Caco-2 (cell line): ENCODE measurements at places on chromosomes 1 and 21. TPM values are rescaled to one million over a fixed set of nuclear protein-coding genes. Genes with fewer than 3 reads are reported as not detected.

Gene OR2L2
- total RNA-seq: 0.16 TPM in 2 replicates

Gene KRTAP11-1
- not detected in 2 replicates for total RNA-seq

GRCh38 chr1:43879414-43879813 is 54.2 kb upstream of the ARTN start:
- DNase-seq: no peak

Gene ANKRD45
- total RNA-seq: not detected in 2 replicates

DNA sequence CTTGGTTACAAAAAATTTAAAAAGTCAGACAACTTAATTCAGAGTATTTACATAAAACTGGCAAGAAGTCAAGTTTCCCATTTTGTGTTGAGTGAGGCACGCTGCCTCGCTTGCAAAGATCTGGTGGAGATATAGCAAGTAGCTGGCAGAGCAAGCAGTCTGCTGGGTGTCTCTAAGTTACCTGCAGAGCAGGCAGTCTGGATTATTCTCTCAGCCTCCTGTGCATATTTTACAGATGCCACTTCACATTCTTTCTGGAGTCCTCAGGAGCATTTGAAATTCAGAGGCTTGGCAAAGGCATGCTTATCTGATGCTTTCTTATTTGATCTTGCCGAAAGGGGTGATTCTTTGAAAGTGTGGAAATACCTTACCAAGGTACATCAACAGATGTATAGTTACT is 640.4 kb upstream of the ADGRL4 start:
- DNase-seq: peak; percentile 16

Gene HUNK
- 4.8 and 7.5 TPM in 2 replicates for total RNA-seq

- DNase-seq: no peak
Observed at GRCh38 chr1:214361636-214362035, 80.7 kb downstream of the SMYD2 start.

Gene SWT1
- total RNA-seq: 2.7 and 2.9 TPM in 2 replicates

Gene NCF2
- total RNA-seq: 0.58 TPM in 1 of 2 replicates, not detected in the other

Gene TTC24
- total RNA-seq: not detected in 2 replicates

DNA sequence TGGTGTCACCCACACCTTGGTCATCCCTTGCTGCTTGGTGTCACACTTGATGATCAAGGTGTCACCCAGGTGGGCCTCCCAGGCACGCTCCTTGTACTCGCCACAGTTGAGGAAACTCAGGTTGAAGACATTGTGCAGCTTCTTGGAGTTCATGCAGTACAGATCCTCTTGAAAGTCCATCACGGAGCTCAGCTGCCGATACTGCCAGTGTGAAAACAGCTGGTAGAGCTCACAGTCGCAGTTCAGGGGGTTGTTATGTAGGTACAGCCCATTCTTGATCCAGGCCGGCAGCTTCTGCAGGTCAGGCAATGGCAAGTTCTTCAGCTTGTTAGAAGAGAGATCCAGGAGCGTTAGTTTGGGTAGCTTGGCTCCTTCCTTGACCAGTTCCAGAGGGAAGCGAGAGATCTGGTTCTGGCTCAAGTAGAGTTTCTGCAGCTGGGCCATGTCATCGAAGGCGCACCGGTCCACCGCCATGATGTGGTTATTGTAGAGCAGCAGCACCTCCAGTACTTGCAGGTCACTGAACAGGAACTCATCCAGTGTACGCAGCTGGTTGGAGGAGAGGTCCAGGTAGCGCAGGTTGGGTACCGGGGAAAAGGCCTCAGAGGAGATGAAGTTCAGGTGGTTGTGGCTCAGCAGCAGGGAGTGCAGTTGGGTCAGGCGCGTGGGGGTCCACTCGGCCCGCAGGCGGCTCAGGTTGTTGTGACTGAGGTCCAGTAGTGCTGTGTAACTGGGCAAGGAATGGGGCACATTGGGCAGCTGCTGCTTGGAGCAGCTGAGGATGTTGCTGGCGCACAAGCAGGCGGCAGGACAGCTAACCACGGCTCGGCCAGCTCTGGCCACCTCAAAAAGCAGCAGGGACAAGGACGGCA is 1.3 kb downstream of the AMIGO1 start:
- DNase-seq: no peak

- no peak for DNase-seq
Observed at GRCh38 chr21:28719723-28720122, 273.0 kb downstream of the LTN1 start.

DNA sequence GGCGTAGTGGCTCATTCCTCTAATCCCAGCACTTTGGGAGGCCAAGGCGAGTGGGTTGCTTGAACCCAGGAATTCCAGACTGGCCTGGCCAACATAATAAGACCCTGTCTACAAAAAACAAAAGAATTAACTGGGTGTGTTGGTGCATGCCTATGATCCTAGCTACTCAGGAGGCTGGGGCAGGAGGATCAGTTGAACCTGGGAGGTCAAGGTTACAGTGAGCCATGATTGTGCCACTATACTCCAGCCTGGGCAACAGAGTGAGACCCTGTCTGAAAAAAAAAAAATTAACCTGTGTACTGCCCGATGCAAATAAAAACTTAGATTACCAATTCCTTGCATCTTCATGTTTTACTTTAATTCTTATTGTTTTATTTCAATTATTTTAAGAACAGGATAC is 193.2 kb downstream of the PATJ start:
- no peak for DNase-seq

DNA sequence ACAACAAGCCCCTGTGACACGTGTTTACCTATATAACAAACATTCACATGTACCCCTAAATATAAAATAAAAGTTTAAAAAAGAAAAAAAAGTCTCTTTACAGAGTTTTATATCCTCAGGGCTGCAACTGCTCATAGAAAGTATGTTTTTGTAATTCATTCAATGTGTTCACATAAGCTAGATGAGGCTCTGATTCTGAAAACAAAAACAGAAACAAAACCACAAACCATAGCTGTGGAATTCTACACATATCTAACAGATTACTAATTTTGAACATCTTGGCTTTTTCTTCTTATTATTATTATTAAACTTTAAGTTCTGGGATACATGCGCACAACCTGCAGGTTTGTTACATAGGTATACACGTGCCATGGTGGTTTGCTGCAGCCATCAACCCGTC is 579.6 kb upstream of the ZRANB2 start:
- DNase-seq: no peak

DNA sequence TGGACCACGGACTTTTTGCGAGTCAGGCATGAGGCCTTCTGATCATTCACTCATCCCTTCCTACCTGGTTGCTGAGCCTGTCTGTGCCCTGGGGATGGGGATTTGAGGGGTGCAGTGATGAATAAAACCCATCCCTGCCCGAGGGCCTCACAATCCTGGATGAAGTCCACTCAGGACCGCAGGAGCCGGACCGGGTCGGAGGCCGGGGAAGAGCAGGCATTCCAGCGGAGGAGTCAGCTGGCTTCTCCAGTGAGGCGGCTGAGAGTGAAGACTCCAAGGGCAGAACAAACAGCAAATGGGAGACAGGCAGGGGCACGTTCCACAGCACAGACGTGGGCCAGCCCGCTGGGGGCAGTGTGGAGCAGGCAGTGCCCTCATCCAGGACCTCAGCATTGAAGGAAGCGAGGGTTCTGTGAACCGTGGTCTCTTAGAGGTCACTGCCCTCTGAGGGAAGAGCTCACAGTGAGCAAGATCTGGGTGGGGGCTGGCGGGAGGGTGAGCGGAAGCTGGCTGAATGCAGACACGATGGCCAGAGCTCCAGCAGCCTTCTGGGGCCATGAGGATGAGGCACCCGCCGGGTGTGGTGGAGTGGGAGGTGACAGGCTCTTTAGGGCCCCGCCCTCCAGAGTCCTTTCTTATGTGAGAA is 10.9 kb upstream of the LRRC3 start:
- peak; percentile 20 for DNase-seq

Gene ZNF672
- 27.3 and 29.1 TPM in 2 replicates for total RNA-seq

DNA sequence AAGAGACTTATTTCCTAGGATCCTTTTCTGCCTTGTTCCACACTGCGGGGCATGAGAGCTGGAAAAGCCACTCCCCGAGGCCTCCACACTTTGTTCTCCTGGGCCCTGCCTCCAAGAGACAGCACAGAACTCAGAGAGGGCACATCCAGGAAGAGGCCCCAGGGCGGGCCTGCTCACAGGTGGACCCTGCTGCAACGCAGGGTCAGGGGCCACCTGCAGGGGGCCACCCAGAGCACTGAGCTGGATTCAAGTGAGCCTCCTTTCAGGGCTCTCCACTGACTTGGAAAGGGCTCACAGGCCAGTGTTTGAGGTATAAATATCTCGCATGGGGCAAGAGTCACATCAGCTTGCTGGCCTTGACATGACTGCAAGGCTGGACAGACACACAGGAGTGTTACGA is 4.8 kb downstream of the RGS16 start:
- DNase-seq: peak; percentile 41
